ENCODE measurements at places on chromosomes 3 and 15.

DNA sequence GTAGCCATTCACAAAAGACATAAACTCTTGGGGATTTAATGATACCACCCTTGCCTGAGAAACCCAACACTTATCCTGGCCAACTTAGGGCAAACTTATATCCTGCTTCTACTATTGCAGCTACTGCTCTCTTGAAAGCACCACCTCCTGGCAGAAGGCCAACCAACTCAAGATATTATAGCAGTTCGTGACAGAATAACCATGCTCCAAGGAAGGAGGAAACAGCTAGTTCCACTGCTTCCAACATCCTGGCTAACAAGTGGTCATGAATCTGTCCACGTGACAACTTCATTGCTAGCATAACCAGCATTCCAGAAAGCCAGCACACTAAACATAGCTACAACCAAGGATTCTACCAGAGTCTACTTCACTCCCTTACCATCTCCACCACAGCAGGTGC, 1037.5 kb downstream of the TBL1XR1 start:
- DNase-seq: no peak

GRCh38 chr15:64947211-64947610, 35.5 kb downstream of the ANKDD1A start:
- DNase-seq: no peak

DNA sequence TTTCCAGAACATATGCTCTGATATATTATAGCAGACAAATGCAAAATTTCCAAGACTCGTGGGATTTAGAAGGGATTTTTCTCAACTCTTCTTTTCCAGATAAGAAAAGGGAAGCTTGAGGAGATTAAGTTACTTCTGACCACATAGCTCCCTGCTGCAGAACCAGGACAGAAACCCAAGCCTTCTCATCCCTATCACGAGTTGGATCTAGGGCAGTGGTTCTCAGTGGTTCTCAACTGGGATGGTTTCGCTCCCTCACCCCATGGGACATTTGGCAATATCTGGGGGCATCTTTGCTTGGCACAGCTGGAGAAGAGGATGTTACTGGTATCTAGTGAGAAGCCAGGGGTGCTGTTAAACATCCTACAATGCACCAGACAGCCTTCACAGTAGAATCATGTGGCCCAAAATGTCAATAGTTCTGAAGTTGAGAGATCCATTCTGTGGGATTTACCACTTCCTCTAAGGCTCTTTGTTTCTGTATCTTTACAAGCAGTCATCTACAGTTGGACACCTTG, 64.2 kb downstream of the LIPC start:
- DNase-seq: no peak

- no peak for DNase-seq
These were observed 57.1 kb upstream of the CMTM8 start for GRCh38 chr3:32181365-32181764.

DNA sequence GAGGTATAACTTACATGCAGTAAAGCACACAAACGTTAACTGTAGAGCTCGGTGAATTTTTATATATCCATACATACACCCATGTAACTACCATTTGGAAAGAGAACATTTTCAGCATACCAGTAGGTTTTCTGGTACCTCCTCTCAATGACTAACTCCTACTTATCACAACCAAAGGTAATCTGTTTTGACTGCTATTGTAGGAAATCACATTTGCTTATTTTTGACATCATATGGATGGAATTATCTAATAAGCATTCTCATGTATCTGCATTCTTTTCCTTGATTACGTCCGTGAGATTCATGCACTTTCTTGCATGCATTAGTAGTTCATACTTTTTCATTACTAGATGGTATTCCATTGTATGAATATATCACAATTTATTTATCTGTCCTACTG, 76.8 kb downstream of the CSNK1G1 start:
- no peak for DNase-seq

- no peak for DNase-seq
These were observed 122.8 kb upstream of the FAM3D start for GRCh38 chr3:58789385-58789784.

DNA sequence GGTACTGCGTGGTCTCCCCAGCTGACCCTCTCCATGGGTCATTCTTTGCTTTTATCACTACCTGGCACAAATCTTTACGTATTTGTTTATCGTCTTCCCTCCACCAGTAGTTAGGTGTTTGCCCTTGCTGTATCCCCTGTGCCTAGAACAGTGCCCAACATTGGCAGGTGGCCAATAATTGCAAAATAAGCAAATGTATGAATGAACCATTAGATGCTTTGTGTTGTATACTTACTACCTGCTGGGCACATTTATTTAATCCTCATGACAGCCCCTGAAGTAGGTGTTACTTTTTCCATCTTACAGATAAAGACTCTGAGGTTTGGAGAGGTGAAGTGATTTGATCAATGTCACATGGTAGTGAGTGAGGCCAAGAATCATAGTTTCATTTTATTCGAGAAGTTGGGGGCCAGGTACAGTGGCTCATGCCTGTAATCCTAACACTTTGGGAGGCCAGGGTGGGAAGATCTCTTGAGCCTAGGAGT, 2.0 kb upstream of the TWF2 start:
- no peak for DNase-seq

DNA sequence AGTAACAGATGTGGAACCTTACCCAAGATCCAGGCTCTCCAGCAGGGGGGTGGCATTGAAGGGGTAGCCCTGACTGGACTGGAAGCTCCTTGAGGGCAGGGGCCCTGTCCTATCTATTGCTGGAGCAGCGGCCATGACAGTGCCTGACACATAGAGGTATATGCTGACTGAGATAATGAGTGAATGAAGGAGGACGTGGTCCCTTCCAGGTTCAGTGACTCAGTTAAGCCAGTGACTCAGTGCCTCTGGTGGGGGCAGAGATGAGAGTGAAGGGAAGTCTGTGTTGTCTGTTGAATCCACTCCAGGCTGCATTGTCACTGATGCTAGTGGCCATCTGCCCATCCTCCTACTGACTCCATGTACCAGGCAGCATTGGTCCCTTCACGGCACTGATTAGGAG, 13.0 kb upstream of the CTXND1 start:
- no peak for DNase-seq

DNA sequence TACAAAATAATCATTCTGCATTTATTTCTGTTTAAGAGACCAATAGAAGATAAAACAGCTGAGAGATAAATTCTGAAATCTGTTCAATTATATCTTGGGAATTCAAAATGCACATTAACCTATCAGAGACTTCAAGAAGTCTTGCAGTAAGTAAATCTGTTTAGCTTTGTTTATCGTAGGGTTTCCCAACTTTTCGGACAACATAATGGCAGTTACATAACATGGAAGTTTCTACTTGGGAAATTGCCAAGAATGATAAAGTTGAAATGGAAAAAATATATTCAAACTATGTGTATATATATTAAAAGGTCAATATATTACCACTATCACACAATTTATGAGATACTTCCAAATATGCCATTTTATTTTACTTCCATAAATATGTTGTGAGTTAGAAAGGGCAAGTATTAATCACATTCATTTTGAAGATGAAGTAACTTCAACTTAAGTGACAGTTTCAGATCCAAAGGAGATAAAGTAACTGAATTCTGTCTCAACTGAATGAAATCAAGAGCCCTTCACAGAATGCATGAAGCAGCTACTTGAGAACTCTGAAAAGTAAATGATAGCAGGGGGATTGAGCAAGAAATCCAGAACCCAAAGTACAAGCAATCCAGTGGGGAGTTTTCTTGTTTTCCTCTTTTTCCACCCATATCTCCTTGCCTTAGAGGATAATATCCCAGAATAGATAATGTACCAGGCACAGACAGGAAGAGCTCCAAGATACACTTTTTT, 108.8 kb downstream of the PLOD2 start:
- no peak for DNase-seq

DNA sequence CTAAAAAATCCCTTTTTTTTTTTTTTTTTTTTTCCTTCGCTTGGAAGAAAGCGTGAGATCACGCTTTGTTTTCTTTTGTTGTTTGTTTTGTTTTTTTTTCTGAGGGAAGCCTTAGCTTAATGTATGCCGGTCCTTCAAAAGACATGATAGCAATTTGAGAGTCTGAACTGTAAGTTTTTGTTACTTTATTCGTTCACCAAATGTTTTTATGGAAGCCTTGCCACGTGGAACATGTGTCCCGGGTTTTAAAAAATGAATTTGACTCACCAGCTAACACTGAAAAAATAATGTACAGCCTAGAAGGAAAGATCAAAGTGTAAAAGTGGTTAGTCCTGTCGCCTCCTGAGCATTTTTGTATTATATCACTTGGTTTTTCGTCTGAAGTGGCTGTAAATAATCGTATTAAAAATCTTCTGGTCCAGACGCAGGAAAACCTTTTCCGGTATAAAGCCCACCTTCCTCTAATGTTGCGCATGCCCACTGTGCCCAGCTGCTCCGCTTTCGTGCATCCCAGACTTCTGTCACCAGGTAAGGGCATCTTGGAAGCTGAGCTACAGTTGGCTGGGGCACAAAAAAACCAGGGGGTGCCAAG, 795 bp upstream of the MYNN start:
- DNase-seq: peak; percentile 79

DNA sequence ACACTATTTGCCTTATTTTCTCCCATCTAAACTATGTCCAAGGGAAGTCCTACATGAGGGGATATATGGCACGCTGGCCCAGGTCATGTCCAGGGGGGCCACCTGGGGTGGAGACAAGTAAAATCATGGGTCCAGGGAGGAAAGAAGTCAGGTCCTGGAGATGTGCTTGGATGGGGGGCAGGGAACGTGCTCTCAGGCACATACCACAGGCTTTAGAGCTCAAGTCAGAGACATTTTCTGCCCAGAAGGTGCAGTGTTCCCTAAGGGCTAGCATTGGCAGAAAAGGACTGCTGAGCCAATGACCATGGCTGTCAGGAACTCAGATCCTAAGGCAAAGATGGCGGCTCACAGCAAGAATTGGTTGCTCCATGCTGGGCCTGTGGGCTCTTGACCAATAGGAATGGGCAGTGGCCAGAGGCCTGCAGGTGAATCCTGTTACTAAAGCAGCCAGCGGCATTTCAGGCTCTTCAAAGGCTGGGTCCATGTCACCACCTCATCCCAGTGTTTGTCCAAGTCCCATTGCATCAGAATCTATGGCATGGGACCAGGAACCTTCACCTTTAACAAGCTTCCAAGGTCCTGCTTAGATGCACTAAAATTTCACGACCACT, 175.0 kb downstream of the RPLP1 start:
- DNase-seq: no peak

DNA sequence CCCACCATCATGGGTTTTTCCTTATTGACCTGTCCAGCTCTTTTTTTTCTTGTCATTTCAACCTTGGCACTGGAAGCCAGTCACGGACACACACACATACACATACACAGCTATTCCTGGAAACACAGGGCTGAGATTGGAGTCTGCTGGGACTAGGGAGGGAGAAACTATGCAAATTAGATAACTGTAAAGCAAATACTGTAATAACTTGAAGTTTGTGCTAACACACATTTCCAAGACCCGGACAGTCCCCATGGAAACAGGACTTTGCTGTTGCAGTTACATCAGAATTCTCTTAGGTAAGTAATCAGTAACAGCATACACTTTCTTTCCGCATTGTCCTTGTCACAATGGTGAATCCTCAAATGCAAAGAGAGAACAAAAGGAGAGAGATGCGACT, 304.4 kb downstream of the KBTBD8 start:
- no peak for DNase-seq

GRCh38 chr3:36364260-36364659, 16.0 kb upstream of the STAC start:
- no peak for DNase-seq

All from HAP-1 (cell line).